ENCODE measurements at places on chromosomes 13 and 19.
A peak's percentile ranks its signal among the peaks of the same experiment; 100 is the strongest.

DNA sequence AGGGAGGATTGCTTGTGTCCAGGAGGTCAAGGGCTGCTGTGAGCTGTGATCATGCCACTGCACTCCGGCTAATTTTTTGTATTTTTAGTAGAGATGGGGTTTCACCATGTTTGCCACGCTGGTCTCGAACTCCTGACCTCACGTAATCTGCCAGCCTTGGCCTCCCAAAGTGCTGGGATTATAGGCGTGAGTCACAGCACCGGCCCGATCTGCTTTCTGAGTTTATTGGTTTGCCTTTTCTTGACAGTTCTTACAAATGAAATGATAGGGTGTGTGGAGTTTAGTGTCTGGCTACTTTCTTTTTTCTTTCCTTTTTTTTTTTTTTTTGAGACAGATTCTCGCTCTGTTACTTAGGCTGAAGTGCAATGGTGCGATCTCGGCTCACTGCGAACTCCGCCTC, 848 bp downstream of the C19orf44 start:
- no peak for DNase-seq

- DNase-seq: no peak
Measured at GRCh38 chr13:59587971-59588716, 575.6 kb downstream of the DIAPH3 start.

DNA sequence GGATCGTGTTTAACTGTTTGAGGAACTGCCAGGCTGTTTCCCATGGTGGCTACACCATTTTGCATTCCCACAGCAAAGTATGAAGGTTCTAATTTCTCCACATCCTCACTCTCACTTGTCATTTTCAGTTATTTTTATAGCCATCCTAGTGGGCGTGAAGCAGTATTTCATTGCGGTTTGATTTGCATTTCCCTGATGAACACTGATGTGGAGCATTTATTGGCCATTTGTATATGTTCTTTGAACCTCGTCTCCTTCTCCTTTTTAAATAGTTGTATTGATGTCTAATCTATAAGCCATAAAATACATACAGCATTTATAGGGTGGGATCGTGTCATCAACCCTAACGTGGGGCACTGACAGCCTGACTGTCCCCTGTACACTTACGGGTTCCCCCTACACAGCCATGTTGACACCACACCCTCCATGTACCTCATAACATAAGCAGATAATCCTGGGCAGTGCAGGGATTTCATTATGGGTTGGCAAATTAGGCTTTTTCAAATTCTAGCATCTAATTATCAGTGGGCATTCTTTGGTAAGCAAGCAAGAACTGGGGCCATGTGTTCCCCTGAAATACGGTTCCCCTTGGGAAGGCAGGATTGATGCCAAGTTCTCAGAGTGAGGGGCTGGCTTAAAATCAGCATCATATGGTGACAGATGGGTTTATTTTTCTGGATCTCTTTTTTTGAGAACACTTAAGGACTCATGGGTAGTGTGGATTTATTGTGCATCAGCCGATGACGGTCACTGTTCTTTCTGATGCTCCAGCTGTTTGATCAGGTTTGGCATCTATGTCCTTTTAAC, 11.6 kb upstream of the ZBTB45 start:
- no peak for DNase-seq

DNA sequence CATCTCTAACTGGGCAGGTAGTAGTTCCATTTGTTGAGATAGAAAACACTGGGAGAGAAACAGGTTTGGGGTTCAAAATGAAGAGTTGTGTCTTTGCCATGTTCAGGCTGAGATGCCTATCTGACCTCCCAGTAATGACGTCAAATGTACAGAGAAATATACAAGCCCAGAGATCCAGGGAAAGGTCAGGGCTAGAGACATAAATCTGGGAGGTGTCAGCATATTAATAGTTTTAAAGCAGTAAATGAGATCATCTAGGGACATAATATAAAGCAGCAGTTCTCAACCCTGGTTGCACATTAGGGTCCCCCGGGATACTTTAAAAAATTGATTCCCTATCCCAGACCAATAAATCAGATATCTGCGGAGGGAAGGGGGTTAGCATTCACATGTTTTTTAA, 501.5 kb downstream of the UQCRFS1 start:
- no peak for DNase-seq

DNA sequence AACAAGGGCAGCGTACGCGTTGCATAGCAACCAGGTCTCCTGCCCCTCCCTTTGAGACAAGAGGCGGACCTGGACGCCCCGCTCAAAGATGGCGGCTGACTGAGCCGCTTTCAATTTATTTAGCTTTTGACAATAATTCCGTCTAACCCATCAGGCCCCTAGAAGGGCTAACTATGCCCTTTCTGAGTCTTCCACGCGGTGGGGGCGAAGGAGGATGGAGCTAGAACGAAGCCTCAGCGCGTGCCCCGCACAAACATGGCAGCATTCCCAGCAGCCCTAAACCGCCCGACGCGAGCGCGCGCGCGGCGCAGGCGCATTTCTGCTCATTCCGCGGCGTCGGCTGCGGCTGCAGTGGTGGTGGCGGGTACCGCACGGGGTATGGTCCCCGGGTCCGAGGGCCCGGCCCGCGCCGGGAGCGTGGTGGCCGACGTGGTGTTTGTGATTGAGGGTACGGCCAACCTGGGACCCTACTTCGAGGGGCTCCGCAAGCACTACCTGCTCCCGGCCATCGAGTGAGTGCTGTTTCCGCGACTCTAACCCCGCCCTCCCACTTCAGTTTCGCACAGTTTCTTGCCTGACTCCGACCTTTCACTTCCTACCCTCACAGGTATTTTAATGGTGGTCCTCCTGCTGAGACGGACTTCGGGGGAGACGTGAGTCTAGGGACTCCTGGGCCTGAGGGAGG, at the start of gene MED25:
MED25 (plus strand) TSS at position 326 of the 685 bp plus-strand sequence; CDS start at position 379, 53 bp downstream.
- peak; percentile 85 for DNase-seq

GRCh38 chr13:27037171-27037570, 134.4 kb downstream of the USP12 start:
- DNase-seq: no peak

DNA sequence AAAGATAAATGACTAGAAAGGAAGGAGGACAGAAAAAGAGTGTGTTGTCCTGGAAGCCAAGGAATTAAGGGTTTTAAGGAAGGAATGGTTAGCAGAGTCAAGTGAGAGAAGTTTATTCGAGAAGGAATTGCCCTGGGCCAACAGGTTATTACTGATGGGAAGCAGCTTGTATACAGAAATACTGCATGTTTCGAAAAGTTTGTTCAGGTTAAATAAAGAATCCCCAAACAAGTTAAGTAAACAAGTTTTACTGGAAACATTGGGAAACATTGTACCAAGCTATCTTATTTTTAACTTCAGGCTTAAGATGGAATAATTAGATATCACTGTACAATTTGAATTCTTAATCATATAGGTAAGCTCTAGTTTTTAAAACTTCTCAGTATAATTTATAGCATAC, 28.2 kb upstream of the FBXL3 start:
- no peak for DNase-seq

GRCh38 chr13:62035981-62036380, 620.3 kb upstream of the PCDH20 start:
- no peak for DNase-seq

Measured in skin of body (tissue), 3 donors.